ENCODE measurements at places on chromosomes 11 and 22.

DNA sequence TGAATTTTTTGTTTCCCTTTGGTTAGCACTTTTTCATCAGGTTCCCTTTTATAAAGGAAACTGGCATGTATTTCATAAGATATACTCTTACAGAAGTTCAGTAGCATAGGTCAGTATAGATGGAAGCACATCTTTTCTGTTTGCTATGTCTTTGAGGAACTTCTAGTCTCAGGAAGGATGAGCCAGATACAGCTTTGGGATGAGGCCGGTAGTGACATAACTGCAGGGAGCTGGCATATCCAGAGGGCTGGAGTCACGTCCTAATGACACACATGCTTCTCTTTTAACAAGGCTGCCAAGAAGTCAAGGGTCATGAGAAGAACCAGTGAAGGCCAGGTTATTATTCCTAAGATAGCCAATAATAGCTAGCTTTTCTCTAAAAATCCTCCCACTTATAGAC lies 33.3 kb upstream of the ADSL start:
- no peak for DNase-seq

DNA sequence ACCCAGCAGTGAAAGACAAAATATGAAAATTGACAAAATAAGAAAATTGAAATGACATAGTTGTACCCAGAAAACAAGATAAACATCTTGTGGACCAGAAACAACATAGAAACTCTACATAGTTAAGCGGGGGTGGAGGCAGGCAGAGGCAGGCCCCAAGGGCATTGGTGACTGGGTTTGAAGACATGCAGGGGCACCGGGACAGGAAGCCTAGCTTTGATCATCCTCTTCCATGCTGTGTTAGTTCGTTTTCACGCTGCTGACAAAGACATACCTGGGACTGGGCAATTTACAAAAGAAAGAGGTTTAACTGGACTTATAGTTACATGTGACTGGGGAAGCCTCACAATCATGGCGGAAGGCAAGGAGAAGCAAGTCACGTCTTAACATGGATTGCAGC lies 33.5 kb upstream of the CRTAM start:
- peak; percentile 79 for DNase-seq

- DNase-seq, result peak; percentile 13
Measured at GRCh38 chr22:19495562-19496323, 16.0 kb downstream of the CDC45 start.

DNA sequence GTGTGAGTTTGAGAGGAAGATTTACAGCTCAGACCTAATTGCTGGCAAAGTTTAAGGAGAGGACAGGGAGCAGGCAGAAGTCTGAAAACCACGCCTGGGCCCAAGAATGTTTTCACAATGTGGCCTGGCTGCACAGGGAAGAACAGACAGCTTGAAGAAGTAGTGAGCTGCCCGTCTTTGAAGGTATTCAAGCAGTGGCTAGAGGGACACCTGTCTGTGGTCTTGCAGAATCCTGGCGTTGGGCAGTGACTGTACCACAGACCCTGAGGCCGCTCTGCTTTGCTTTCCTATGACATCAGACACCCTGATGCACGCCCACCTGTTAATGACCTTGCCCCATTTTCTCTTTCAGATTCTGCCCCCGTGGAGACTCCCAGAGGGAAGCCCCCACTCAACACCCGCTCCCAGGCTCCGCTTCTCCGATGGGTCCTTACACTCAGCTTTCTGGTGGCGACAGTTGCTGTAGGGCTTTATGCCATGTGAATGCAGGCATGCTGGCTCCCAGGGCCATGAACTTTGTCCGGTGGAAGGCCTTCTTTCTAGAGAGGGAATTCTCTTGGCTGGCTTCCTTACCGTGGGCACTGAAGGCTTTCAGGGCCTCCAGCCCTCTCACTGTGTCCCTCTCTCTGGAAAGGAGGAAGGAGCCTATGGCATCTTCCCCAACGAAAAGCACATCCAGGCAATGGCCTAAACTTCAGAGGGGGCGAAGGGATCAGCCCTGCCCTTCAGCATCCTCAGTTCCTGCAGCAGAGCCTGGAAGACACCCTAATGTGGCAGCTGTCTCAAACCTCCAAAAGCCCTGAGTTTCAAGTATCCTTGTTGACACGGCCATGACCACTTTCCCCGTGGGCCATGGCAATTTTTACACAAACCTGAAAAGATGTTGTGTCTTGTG lies 6.6 kb upstream of the MCM5 start:
- no peak for DNase-seq

GRCh38 chr11:46216019-46216764 lies 61.3 kb upstream of the CREB3L1 start:
- peak; percentile 67 for DNase-seq

GRCh38 chr22:41562461-41562860 lies 1.7 kb downstream of the CSDC2 start:
- DNase-seq, result no peak

DNA sequence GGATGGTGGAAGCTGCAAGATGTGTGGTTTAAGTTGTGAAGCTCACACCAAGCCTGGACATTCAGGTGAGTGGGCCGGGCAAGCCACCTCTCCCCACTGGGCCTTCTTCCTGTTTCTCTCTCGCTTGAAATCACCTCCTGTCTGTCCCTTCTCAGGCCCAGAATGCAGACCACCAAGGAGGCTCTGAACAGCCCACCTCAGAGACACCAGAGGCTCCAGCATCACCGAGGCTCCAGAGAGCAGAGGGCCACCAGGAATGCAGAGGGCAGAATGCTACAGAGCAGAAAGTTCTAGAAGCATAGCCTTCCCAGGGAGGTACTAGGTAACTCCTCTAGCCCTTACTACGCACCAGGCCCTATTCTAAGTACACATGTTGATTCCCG lies 14.8 kb upstream of the IL2RB start:
- DNase-seq, result no peak

DNA sequence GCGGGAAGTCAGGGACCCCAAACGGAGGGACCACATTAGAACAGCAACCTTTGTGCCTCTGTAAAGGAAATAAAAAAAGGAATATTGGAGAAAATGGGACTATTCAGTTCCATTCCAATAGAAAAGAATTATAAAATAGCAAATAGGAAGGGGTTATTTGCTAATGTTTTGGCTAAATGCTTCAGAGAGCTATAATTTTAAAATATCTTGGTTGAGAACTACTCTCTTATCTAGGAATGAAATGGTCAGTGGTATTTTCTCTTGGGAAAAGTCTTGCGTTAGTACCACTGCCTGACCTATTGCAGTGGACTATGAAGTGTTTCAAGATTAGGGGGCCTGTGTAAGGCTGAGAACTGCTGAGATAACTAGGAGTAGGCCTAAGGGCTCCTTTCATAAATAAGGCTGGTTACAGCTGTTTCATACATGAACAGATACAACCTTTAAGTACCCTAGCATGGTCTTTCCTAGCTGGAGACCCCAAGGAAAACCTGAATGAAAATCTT lies 6.9 kb upstream of the WEE1 start:
- DNase-seq, result peak; percentile 59

DNA sequence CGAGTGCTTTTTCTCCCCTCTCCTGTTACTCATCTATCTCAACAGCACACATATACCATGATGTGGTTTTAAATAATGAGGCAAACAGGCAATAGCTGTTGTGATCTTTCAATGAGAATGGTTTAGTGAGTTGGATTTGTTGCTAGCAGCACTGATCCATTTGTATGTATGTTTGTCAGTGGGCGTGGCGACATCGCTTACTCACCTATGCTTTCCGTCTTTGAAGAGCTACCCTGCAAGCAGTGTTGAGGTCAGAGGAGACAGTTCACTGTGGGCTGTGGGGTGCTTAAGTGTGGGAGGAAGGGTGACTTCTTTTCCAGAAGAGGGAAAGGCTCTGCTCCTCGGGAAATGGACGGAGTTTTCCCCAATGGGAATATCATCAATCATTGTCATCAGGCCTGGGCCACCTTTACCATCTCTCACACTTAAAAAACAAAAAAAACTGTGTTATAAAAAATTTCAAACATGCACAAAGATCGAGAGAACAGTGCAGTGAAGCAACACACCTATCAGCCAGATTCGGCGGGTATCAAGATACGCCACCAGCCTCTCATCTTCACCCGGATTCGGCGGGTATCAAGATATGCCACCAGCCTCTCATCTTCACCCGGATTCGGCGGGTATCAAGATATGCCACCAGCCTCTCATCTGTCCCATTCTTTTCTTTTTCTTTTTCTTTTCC lies 83.8 kb downstream of the TBC1D22A start:
- no peak for DNase-seq

DNA sequence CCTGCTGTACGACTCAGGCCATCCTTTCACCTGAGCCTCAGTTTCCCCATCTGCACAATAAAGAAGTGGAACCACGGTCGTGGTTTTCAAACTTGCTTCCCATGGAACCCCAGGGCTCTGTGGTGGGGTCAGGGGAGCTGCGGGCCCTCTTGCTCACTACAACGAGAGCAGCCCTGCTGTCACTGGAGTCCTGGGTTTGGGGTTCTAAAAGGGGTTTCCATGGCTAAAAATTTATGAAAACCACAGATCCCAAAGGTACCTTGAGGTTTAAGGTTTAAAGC lies 45.4 kb upstream of the CARS1 start:
- no peak for DNase-seq

DNA sequence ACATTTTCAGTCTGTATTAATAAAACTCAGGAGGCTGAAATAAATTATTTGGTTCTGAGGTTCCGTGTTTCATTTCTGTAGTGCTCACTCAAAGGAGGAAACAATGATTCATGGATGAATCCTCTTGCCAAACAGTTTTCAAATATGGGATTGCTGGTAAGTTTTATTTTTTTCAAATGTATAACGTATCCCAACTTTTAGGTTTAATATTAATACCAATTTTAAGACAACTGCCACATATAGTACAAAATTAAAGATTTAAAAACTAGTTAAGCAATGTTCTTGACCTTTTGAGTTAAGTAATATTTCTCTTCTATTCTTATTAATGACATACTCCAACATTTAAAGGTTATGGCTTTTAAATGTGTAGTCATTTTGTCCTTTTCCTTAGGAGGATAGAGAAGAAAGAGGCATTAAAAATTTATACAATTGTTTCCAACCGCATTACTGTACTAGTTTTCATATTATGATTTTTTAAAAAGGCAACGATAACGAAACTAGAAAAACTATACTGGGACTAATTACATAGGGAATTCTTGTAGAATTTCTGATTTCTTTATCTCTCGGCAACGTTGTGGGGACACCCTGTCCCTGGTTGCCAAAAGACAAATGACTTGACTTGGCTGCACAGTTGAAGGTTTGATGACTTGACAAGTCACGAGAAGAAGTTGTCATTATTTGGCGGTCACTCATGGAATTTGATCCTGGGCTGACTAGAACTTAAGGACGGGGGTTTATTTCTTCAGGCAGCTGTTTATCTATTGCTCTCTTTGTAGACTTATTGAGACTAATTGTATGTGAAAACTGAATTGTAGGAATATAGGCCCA lies 69.1 kb upstream of the ADSL start:
- peak; percentile 18 for DNase-seq

All from M059J (cell line).